ENCODE measurements at places on chromosomes 3 and 15.

DNA sequence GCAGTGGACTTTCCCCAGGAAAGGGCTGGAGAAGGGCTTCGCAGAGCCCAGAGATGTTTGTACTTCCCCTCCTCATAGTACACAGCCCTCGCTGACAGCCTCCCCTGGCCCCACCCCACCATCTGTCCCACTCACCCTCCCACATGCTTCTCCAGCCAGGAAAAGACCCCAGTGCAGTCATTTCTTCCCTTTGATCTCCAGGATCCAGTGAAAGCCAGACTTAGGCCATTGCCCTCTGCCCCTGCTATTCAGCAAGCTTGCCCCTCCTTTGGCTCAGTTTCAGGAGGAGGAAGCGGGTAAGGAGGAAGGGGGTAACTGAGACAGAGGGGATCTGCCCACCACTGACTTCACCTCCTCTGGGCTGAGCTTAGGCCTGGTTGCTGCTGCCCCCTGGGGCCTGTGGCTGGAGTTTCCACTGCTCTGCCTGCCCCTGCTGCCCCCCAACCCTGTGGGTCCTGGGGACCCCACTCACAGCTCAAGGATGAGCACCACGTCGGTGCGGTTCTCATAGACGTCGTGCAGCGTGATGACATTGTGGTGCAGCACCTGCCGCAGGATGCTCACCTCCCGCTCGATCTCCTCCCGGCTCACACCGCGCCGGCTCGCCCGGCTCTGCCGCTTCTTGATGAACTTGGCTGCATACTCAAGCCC lies 63.1 kb downstream of the DAPK2 start:
- DNase-seq: no peak

DNA sequence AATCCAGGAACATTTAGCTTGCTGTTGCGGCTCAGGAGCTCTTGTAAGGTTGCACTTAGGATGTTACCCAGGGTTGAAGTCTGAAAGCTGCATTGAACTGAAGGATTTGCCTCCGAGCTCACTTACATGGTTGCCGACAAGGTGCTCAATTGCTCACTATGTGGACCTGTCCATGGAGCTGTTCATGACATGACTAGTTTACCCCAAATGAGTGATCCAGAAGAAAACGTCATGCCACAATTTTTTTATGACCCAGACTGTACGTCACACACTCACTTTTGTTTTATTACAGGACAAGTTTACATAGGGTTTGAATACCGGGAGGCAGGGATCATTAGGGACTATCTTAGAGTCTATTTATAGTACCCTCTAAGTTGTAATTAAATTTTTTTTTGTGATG lies 21.0 kb upstream of the CLDN11 start:
- DNase-seq: no peak

- no peak for DNase-seq
Measured at GRCh38 chr3:185145511-185145910, 7.3 kb downstream of the C3orf70 start.

DNA sequence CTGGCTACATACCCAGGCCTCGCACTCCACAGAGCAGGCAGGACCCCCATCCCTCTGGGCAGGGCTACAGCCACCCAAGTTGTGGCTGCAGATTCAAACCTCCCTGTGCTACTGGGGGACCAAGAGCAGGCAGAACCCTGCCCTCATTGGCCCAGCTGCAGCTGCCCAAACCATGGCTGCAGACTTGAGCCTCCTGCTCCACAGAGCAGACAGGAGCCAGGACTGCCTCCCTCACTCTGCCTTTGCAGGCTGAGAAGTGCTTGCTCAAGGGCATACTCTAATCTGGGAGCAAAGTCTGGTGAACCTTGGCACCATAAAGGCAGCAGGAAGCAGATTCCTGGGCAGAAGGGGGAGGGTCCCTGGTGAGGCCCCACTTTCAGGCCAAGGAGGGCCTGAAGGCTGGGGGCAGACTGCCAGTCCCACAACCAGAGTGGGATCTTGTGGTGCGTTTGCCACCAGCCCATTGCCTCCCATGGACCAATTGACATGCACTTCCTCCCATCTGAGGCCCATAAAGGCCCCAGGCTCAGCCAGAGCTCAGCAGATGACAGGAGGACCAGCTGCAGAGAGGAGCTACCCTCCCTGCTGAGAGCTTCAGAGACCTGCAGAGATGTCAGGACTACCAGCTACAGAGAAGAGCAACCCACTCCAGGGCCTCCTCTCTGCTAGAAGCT lies 64.2 kb upstream of the EPHA6 start:
- no peak for DNase-seq

DNA sequence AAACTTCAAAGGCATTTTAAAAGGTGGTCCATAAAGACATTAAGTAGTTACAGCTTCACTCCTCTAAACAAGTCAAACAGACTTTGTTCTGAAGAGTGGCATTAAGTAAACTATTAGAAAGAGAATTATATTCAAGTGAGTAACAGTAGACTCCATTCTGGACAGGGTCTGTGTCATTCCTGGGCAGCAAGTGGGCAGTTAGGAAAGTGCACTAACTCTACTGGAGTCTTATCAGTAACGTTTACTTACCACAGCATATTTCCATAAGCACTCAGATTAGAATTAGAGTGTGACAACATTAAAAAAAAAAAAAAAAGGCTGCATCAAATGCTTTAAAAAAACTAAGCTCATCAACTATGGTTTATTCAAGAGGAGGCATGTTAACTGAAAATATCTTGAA lies 10.6 kb downstream of the UBR1 start:
- DNase-seq: no peak
